ENCODE measurements at places on chromosomes 6 and 20.

DNA sequence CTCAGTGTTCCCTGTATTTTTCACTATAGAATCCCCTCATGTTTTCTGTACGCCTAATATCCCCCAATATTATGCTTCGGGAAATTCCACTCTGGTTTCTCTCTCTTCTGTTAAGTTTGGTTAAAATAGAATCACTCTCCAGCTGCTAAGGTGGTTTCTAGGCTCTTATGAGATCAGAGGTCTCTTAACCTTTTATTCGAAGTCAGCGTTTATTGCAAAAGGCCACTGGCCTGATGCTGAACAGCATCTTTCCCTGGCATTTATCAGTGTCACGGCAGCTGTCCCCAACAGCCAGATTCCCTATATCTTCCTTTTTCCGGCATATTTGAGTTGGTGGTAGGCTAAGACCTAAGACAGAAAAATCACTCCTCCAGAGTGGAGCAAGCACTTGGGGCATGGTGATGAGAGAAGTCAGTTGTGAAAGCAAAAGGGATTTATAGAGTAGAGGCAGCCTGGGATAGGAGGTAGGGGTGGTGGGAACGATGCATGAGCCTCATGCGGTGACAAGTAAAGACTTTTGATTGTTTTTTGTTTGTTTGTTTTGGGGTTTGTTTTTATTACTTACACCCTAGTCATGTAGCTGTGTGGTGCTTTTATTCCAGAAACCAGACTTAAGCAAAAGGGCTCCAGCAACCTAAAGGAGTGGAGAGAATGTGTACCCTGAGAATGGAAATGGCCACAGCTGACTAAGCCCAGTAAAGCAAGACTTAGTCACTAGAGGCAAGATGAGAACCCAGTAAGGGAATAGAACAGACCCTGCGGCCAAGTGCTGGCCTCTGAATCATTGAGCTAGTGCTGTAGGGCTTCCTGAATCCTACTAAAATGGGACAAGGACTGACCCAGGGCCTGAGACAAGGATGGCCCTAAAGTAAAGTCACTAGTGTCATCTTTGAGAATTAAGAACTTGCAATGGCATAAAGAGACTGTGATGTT is 233.0 kb upstream of the PRND start:
- no peak for DNase-seq

GRCh38 chr6:108163267-108163643 is 2.6 kb upstream of the NR2E1 start:
- no peak for DNase-seq

GRCh38 chr6:10695086-10695657 is 400 bp downstream of the PAK1IP1 start:
- DNase-seq = no peak

DNA sequence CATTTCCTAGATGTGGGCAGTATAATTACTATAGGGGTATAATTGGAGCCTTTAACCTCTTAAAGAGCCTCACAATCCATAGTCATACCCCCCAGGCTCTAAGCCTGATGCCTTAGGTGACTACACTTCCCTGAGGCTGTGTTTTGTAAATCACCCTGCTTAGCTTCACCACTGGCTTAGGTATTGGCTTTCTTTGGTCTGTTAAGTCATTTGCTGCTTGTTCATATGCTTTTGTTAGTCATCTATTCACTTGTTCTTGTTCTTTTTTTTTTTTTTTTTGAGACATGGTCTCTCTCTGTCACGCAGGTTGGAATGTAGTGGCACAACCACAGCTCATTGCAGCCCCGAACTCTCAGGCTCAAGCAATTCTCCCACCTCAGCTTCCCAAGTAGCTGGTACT is 26.7 kb downstream of the KAT14 start:
- no peak for DNase-seq

GRCh38 chr6:146803601-146804000 is 204.8 kb downstream of the ADGB start:
- no peak for DNase-seq

GRCh38 chr6:166331503-166332415 is 10.6 kb downstream of the SFT2D1 start:
- DNase-seq = no peak
